ENCODE measurements at places on chromosomes 1 and 21.

DNA sequence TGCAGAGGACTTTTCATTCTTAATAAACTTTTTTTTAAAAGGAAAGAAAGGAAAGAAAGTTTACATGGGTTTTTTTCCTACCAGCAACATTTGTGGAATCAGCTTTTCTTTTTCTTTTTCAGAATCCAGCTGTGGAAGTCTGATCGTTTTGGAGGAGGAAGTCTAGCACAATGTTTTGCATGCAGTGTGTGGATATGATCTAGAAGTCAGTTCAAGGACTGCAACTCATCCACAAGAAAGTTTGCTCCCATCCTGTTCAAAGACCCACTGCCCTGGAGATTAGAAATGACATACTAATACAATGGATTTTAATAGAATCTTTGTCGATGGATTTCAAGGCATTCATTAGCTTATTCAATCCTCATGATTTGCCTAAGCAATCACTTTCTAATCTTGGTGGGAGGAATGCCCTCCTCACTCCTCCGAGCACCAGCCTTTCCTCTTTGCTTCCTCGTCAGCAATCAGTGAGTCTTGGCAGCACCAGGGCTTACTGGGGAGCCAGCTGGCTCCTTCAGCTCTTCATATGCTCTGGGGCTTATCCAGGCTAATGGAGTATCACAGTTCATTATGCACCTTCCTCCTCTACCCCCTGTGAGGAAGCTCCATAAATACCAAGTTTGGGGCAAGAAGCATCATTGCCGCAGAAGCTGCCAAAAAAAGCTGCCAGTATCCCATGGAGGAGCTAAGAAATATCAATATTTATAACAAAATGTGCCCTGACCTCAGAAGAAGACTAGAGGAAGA, 392.3 kb upstream of the PKN2 start:
- DNase-seq: no peak

DNA sequence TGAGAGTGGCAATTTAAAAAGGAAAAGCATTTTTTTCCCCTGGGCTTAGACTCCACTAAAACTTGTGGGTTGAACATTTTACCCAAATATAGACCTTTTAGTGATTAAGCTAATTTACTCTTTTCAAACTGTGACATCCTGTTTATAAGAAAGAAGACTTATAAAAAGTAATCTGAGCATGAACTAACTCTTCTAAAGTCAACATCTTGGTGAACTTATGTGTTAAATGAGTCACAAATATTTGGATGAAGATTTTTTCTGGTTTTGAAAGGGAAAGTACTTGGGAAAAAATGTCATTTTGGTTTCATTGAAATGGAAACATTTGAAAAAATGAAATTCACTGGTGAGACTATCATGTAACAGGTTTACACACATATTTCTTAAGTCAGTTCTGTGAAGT, 109.8 kb downstream of the KCNK2 start:
- DNase-seq: no peak

DNA sequence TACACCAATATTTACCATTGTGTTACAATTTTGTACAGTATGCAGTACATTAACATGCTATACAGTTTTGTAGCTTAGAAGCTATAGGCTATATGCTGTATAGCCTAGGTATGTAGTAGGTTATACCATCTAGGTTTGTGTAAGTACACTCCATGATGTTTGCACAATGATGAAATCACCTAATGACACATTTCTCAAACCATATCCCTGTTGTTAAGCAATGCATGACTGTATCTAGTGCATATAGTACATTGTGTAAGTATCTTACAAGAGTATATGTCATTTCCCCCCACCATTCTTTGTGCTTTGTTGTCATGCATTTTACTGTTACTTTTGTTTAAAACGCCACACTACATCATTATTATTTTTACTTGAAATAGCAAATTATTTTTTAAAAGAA, 65.7 kb upstream of the RNF11 start:
- DNase-seq: no peak

DNA sequence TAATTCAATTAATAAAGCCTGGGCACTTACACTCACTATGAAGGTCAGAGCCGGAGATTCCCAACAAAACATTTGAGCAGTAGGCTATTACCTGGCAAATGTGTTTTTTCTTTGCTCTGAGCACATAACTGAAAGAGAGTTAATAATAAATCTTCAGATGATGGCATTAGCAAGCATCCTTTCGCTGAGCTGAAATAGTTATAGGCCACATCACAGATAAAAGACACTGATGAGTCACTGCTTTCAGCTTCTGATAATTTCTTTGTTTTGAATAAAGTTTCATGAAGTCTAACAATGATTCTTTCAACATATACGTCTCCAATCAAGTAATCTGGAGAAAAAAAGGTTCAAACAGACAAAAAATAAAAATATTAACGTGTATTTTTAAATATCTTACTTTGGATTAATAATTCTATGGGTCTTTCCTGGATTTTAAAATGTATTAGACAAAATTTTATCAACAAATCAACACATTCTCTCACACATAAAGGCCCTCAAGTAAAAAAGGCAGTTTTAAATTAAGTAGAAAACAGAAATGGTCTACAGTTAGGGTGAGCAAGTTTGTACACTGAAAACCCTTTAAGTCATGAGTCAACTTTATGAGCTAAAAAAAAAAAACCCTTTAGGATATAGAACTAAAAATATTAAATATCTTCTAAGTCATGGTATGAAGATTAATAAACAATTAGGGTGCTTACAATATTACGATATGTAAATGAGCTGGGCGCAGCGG, 33.1 kb downstream of the LTN1 start:
- no peak for DNase-seq

GRCh38 chr1:156931211-156931952, 10.9 kb downstream of the LRRC71 start:
- no peak for DNase-seq
